ENCODE measurements at places on chromosomes 16 and 17.

DNA sequence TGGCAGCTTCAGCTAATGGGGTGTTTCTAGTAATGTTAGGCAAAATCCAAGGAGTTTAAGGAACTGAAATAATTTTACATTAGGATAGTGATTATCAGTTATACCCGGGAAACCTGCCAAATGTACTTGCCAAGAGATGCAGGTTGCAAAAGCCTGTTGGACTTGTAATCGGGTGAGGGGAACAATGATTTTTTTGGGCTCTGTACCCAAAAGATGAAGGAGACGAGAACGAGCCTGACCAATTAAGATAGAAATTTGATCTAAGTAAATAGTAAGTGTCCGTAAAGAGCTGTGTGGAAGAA is 56.3 kb upstream of the ARL4D start:
- DNase-seq: no peak

DNA sequence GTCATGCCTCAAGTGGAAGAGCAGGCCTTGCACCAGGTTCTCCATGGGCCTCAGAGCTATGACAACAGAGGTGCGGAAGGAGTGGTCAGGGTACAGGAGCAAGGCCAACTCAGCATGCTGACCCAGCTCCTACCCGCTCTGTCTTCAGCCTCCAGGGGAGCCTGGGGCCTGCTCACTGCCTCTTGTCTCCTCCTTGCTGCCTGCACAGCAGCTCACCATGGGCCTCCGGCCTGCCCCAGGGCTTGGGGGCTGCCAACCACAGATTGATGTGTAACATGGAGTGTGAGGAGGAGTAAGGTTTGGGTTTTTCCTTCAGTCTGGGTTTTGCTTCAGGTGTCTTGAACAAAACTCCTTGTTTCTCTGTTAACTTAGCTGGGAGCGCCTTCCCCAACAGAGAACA is 62.1 kb downstream of the PLD6 start:
- DNase-seq: no peak

DNA sequence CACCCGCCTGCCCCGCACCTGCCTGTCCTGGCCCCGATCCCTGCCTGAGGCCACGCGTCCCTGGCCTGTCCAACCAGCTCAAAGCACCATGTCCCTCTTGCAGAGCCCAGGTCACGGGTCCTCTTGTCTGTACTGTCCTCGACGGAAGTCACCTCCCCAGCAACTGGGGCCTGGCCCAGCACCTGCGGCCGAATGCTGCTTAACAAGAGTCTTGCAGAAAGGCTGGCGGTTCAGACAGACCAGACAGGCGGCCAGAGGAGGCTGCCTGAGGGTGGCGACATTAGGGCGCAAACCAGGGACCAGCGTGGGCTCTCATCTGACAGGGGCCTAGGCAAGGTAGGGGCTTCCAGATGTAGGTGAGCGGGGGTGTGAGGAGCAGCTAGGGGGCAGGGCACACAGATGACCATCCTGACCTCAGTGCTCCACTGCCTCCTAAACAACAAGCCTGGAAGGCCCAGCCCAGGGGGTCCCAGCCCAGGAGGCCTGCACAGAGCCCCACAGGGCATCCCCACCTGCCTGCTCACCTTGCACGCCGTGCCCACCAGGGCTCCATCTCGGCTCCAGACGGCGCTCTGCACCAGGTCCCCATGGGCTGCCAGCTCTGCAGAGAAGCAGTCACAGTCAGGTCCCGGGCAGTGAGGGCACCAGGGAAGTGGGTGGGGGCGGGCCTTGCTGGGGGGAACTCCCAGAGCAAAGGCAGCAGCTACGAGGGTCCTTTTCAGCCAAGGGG is 11.3 kb downstream of the CORO7 start:
- no peak for DNase-seq

DNA sequence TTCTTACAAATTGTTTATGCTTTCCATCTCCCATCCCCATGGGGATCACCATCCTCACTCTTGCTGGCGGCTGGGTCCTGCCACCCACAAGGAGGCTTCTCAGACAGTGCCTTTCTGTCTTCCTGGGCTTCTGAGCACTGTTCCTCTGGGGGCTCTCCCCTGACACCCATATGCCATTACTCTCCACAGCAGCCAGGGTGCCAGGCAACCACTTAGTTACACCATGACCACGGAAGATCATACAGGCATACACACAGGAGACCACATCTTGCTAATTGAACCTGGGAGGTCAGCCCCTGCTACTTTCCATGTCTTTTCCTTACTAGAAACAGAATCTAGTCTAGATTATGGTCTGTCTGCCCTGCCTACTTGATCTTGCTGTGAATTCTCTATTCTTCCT is 27.7 kb upstream of the HS3ST2 start:
- no peak for DNase-seq

DNA sequence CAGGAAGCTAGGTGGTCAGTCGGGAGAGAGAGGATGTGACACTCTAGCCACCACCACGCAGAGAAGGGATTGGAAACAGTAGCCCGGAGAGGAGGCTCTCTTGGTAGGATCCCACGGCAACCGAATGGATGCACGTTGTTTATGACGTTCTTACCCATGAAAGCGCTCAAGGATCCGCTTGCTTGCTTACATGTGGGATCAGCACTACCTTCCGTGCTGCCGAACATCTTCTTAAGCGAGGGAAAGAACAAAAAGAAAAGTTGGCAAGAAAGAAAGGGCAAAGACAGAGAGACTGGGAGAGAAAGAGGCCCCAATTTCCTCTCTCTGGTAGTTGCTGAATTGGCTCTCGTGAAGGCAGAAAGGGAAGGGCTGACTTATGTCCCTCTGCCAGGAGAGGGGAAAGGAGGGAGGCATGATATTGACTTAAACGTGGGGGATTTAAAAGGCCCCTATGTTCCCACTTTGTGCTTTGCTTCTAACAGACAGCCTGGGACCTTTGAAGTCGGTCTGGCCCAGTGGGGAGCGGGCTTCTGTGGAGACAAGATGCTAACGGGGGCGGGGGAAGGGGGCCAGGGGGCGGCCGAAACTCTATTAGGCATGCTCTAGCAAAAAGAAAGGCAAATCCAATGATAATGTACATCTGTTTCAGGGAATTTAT is 35.4 kb downstream of the SNX20 start:
- no peak for DNase-seq

DNA sequence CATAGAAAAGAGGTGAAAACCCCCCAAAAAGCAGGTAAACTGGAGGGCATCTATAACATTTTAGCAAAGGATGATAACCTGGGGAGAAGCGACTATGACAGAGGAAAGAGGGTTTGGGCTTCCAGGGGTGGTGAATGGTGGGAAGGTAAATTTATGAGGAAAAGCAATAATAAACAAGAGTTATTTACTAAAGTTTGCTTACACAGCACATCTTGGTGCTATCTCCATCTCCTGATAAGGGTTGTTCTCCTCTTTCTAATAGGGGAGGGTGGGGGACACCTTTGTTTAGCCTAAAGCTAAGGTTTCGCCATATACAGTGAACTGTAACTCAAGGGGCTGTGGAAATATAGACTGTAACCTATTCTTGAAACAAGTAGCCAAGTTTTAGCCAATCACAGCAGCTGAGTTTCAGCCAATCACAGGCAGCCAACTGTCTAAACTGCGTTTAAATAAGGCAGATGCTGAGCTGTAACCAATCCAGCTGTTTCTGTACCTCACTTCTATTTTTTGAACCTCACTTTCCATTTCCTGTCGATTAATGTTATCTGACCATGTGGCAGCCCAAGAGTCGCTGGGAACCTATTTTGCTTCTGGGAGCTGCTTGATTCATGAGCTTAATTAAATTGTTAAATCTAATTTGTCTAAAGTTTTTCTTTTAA is 191.8 kb downstream of the MAP2K6 start:
- DNase-seq: no peak

- no peak for DNase-seq
Observed at GRCh38 chr16:73026754-73027684, 20.9 kb downstream of the ZFHX3 start.

Data from fibroblast of skin of right quadriceps (primary cell).